ENCODE measurements at places on chromosomes 1 and 21.

- DNase-seq: no peak
Measured at GRCh38 chr1:7930645-7931445, 9.8 kb downstream of the TNFRSF9 start.

GRCh38 chr1:220219865-220220698 is 52.2 kb downstream of the RAB3GAP2 start:
- no peak for DNase-seq

DNA sequence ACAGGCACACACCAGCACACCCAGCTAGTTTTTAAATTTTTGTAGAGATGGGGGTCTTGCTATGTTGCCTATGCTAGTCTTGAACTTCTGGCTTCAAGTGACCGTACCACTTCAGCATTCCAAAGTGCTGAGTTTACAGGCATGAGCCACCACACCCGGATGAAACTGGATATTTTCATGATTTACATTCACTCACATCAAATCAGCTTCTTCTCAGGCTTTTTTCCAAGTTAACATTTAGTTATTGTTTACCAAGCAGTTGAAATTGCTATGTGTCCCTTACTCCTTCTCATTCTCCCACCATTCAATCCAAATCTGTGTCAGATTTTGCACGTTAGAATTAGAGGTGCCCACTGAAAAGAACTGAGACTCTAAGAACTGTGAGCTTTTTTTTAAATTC is 18.4 kb downstream of the RIT1 start:
- peak; percentile 83 for DNase-seq

- DNase-seq: no peak
Measured at GRCh38 chr1:160755461-160755860, 16.4 kb downstream of the SLAMF7 start.

DNA sequence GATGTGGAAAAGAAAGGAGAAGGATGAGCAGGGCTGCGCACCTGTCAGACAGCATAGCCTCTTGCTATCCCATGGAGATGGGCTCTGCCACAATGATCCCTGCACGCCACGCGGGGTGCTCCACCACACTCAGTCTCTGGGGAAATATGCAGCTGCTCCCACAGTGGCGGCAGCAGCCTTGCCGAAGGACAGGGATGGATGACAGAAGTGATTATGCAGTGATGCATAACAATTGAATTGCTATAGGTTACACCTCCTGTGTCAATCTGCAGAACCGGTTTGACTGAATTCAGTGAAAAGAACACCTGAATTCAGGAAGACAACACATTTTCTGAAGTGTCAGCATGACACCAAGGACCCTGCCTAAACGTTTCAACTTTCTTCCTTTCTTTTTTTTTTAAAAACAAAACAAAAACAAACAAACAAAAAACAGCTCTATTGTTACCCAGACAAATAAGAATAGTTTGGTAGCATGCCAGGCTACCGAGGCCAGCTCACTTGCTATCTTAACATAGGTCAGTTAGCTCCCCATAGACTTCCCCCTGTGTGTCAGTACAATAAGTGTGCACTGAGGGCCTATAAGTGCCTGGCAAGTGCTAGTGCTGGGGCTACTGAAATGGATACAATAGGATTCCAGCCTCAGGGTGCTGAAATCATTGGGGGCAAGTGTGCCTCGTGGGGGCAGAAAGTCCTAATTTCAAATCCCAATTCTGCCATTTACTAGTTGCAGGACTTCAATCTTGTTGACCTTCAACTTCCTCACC is 127.6 kb upstream of the LMO4 start:
- DNase-seq: no peak

- no peak for DNase-seq
Measured at GRCh38 chr1:204350312-204350711, 9.4 kb downstream of the PLEKHA6 start.

GRCh38 chr1:101148980-101149379 is 87.8 kb upstream of the S1PR1 start:
- DNase-seq: no peak
